ENCODE measurements at places on chromosomes 2 and 18.

DNA sequence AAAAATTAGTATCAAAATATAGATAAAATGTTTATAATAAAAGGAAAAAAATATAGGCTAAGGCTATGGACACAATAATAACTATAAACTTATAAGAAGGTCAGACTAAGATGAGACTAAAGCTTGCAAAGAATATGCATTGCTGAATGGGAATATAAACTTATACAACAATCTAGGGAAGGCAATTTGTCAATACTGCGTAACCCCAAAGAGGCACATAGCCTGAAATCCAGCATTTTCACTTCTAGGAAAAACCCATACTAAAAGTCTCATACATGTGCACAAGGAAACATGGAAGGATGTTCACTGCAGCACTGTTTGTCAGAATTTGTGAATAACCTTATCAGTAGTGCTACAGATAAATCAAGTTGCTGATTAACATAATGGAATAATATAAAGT is 45.5 kb downstream of the FANCL start:
- no peak for DNase-seq

- DNase-seq: no peak
Measured at GRCh38 chr2:224802407-224802806, 86.2 kb upstream of the CCDC195 start.

DNA sequence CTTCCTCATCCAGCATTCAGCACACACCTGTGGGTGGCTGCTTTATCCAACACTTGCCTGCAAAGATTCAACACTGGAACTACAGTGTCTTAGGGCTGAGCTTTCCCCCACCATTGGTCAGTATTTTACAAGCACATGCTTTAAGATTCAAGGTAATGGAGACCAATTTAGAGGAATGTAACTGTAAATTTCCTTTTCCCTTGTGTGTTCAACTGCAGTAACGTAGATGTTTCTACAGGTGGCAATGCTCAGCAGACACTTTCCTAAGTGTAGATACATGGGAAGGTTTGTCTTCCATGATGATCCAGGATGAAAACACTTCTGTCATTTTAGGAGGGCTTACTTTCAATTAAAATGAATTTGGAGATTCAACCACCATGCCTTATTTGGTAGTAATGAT is 143.6 kb upstream of the PXDN start:
- no peak for DNase-seq

- no peak for DNase-seq
Measured at GRCh38 chr18:80143881-80144280, 34.8 kb downstream of the ADNP2 start.

GRCh38 chr2:65666156-65666725 is 233.8 kb upstream of the SPRED2 start:
- DNase-seq: no peak

DNA sequence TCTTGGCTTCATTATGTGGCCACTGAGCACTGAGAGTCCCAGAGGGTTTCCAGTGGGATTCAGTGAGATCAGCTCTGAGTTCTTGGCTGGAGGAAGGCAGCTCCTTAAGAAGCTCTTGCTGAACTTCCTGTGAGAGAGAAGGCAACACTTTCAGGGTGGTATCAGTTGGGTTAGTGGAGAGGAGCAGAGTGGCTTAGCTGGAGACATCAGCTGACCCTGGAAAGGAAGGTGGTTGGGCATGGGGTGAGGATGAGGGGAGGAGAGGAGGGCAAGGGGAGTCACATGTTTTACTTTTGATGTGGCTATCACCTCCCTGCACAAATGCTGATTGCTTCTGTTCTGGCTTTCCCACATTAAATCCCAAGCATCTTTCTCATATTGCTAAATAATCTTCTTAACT is 95.1 kb downstream of the ACOXL start:
- DNase-seq: no peak

- no peak for DNase-seq
Measured at GRCh38 chr2:204018717-204019116, 82.2 kb downstream of the ICOS start.

GRCh38 chr2:205714789-205715720 is 32.8 kb downstream of the NRP2 start:
- DNase-seq: no peak
